ENCODE measurements at places on chromosomes 7 and 10.

GRCh38 chr7:78437118-78437517 lies 638.5 kb downstream of the PHTF2 start:
- DNase-seq = no peak

- DNase-seq = no peak
These were observed 45.4 kb downstream of the NKX6-2 start for GRCh38 chr10:132740588-132740987.

- DNase-seq = no peak
These were observed 109.4 kb upstream of the PCGF5 start for GRCh38 chr10:91111060-91111459.

DNA sequence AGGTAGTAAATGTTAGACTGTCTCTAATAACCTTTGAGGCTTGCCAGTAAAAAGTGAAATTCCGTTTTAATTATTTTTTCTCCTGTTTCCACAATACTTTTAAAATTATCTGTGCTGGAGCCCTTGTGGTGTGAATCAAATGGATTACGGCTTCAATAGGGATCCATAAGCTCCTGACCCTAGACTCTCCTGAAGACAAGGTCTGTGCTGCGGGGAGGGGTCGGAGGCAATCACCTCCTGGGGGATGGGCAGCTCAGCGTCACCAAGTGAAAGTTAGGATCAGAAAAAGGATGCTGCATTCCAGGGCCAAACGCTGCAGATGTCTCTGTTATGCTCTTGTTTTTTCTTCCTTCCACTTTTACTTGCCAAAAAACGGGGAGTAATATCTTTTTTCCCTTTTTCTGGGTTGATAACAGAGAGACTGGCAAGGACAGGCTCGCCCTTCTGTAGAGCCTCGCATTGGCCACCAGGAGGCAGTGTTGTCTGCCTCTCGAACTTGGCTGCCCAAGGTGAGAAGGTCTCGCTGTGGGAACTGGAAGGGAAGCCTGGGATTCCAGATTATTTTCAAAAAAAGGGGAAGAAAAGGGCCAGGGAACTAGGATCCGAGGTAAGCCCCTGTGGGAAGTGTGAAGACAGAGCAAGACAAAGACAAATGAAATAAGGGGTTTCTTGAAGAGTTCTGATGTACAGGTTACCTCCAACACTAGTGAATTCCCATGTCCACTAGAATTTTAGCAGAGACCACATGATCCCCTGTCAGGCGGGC lies 621.9 kb downstream of the ACTR3B start:
- DNase-seq = peak; percentile 24

DNA sequence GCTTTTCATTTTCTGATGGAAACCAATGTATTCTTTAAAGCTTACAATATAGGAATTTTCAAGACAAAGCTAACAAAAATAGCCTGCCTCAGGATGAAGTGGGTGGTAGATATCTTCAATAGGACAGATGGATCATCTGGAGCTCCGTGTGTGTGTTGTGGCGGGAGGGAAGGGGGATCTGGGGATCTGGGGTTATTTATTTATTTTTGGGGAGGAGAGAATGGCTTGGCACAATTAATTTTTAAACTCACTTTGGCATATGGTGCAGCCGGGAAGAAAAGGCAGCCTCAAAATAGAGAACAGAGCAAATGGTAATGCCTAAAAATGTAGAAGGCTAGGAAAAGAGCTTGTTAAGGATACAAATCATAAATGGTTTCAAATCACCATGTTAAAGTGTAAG lies 11.6 kb upstream of the ABLIM1 start:
- no peak for DNase-seq

DNA sequence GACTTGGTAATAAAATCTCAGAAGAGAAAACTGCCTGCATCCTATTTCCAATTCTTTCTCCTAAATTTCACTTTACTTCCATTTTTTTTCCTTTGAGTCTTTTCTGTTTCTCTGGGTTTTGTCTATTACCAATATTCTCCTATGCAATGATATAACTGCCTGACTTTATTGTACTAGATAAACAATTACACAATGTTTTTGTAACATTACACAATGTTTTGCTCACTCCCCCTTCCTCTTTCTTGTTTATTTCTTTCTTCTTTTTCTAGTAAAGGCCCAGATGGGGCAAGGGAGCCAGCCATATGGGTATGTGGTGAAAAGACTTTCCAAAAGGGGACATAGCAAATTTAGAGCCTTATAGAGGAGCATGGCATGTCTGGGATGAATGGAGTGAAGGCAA lies 278.7 kb upstream of the PHYHIPL start:
- no peak for DNase-seq

DNA sequence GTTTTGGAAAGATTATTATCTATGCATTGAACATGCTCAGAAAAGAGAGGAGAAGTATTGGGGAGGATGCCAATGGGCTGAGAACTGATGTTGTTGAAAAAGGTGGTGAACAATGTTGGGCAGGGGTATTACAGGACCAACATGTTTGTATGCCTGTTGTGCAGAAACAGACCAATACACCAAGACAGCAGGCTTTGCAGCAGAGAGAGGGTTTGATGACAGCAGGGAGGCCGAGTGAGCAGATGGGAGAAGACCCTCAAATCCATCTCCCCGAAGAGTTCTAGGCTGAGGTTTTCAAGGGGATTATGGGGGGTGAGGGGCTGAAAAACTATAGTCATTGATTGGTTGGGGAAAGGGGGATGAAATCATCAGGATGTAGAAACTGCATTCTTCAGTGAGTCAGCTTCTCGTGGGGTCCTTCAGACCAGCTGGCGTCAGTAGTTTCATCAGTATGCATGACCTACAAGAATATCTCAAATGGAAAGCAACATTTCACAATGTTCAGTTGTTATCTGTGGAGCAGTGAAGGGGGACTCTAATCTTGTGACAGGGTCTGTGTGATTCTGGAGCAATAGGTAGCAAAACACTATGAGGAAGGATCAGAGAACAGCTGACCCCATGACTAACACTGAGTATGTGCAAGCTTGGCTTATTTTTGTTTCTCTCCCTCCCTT lies 167.8 kb downstream of the BAMBI start:
- no peak for DNase-seq

DNA sequence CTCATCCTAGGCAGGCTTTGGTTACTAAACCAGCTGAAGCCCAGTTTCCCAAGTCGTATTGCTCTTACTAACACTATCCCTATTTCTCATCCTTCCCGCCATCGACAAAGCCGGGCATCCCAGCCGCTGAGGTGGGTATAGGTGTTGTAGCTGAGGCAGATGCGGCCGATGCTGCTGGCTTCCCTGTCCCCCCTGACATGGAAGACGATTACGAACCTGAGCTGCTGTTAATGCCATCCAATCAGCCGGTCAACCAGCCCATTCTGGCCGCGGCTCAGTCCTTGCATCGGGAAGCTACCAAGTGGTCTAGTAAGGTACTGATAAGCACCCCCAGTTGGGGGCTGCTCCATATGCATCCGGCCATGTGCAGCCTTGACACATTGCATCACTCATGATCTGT lies 38.8 kb downstream of the AP3M1 start:
- no peak for DNase-seq

- DNase-seq = peak; percentile 67
These were observed at the start of gene SGCE for GRCh38 chr7:94655848-94656657. SGCE (minus strand) TSS chr7:94656133; CDS start chr7:94656098, 35 bp downstream.

- no peak for DNase-seq
These were observed 250.8 kb downstream of the KCNMA1 start for GRCh38 chr10:77386838-77387237.

GRCh38 chr7:29748286-29749099 lies 57.8 kb upstream of the WIPF3 start:
- DNase-seq = no peak

- no peak for DNase-seq
These were observed 482.8 kb upstream of the ZMIZ1 start for GRCh38 chr10:78585952-78586351.

DNA sequence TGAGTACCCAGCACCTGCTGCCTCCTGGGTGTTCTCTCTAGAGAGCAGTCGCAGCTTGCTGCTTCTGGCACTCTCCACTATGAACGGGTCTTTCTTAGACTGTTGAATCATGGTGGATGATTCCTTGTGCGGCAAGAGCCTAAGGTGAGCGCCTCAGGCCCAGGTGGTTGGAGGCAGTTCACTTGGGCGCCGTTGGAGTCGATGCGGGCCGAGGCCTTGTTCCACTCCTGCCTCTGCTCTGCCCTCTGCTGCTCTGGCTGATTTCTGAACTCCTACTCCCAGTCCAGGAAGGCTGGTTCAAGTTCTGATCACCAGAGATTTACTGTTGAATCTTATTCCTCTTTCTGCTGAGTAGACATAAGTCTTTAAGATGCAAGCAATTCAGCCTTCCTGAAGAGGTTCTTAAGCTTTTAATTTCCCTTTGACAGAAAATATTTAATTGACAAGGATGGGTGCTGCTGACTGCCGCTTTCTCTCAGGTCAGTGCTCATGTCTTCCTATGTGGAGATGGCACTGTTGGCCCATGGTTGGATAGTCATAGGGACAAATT lies 10.4 kb downstream of the YKT6 start:
- no peak for DNase-seq

- no peak for DNase-seq
These were observed 72.4 kb upstream of the EBF3 start for GRCh38 chr10:130036296-130037065.

DNA sequence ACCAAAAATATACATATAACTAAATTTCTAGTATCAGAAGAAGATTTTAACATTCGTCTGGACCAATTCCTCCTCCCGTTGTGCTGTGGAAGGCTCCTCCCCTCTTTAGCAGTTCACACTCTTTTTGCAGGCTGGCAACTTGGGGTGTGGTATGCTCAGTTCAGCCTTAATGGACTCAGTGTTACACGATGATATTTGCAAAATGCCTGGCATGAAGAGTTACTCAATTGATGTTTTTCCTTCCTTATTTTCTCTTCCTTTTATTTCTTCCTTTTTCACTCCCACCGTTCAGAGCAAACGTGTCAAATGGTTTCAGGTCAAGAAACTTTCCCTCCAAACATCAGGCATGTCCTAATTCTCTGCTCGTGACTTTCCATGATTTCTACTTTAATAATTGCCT lies 248.3 kb downstream of the PHF14 start:
- no peak for DNase-seq

GRCh38 chr10:3287572-3288445 lies 115.2 kb upstream of the PITRM1 start:
- DNase-seq = no peak

DNA sequence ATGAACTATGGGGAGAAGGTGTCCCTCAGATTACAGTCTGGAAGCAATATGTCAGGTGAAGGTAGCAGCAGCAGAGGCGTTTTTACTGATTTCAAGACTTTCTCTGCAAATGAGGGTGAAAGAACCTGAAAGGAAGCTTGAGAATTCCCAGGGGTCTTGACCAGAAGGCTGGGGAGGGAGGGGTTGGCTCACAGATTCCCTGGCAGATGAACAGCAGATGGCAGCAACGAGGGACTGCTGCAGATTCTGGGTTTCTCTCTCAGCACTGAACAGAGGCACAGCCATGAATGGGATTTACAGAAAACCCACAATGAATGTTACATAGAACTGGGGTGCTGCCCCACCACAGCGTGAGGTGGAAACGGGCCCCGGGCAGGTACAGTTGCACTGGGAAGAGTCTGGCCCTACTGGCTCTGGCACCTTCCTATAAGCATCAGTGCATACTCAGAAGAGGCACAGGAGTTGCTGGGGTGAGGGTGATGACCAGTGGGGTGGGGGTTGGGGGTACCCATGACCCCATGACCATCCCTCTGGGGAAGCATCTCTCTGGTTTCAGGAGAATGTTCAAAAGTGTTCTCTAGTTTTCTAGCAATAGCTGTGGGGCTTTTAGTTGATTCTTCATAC lies 317.8 kb downstream of the SH2D4B start:
- no peak for DNase-seq

- DNase-seq = no peak
These were observed 6.9 kb upstream of the H2AZ2 start for GRCh38 chr7:44854644-44855364.

GRCh38 chr10:60374836-60375235 lies 14.8 kb downstream of the ANK3 start:
- DNase-seq = no peak

GRCh38 chr10:35909121-35909720 lies 267.1 kb upstream of the FZD8 start:
- DNase-seq = no peak

- DNase-seq = peak; percentile 29
These were observed 626 bp upstream of the BMS1 start for GRCh38 chr10:42781893-42782445.

GRCh38 chr10:22097696-22098095 lies 94.2 kb upstream of the DNAJC1 start:
- no peak for DNase-seq

DNA sequence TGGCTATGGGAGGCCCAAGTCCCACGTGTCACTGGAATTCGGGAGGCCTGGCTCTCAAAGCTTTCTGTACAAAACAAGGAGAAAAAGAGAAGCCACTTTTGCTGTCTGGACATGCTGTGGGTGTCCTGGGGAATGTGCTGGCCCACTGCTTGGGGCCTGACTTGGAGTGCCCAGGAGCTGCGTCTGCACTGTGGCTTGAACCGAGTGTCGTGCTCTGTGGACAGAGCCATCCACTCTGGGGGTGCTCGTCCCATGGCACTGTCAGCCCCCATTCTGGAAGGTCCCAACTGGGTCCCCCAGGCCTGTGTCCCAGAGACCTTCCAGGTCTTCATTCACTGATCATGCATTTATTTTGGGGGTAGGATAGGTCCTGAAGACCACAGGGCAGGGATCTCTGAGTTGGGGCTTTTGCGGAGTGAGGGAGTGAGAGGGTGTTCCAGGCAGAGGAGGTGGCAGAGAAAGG lies 138.0 kb downstream of the LHPP start:
- DNase-seq = no peak

DNA sequence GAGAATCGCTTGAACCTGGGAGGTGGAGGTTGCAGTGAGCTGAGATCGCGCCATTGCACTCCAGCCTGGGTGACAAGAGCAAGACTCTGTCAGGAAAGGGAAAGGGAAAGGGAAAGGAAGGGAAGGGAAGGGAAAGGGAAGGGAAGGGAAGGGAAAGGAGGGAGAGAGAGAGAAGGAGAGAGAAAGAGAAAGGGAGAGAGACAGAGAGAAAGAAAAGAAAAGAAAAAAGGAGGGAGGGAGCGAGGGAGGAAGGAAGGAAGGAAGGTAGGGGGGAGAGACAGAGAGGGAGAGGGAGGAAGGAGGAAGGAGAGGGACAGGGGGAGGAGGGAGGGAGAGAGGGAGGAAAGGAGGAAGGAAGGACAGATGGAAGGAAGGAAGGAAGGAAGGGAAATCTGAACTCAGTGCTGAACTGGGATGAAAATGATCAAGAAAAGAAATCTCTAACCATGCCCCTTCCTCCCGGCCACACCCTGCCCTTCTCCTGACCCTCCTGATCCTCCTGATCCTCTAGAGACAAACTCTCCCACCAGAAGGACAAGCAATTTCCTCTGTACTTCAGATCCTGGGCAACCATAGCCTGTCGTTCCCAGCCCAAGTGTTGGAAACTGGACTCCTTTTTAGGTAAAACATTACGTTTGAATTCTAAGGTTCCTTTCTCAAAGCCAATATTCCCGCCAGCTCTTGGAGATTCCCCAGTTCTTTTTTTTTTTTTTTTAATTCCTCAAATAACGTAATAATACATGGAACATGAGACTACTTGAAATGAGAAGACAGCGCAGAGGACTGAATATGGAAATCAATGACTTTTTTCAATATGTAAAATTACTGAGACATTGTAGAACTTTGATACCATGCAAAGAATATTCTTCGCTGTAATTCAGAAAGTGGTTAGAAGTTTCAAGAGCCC lies 32.1 kb downstream of the NMT2 start:
- DNase-seq = no peak
